Neural crest cell (in vitro differentiated cells): ENCODE measurements at places on chromosomes 3 and 15.

- H3K27ac ChIP-seq, result no peak overlapping the region
- DNase-seq, result no peak
- H3K36me3 ChIP-seq, result no peaks in the 10 kb centered on the region
- peaks cover 12% of the 10 kb centered on the region for H3K4me1 ChIP-seq
Observed at GRCh38 chr15:75049392-75049791, 26.0 kb downstream of the PPCDC start.

DNA sequence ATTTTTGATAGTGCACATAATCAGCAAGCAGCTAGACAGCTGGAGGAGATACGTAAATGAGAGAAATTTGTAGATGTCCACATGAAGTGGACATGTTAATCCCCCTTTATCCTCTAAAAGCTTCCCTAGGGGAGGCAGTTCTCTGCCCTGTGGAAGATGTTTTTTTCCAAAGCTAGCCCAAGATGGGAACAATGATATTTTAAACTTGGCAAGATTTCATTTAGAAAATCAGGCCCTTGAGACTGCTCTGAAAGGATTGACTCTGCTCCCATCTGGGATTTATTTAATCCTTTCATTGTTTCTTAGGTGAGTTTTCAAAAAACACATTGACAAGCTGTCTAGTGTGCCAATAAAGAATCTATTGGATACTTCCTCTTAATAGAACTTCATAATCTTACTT lies 92.0 kb downstream of the SYNPR start:
- no peak for DNase-seq
- no peak overlapping the region for H3K4me3 ChIP-seq
- H3K27ac ChIP-seq, result no peak overlapping the region

- peaks cover 9% of the 10 kb centered on the region for H3K4me1 ChIP-seq
- H3K27me3 ChIP-seq, result no peaks in the 10 kb centered on the region
- no peak overlapping the region for H3K27ac ChIP-seq
- DNase-seq, result no peak
Observed at GRCh38 chr3:29026959-29027358, 253.9 kb upstream of the RBMS3 start.

- no peaks in the 10 kb centered on the region for H3K27me3 ChIP-seq
- DNase-seq, result no peak
- no peak overlapping the region for H3K27ac ChIP-seq
Observed at GRCh38 chr3:33716227-33716626, 1.8 kb downstream of the CLASP2 start.

DNA sequence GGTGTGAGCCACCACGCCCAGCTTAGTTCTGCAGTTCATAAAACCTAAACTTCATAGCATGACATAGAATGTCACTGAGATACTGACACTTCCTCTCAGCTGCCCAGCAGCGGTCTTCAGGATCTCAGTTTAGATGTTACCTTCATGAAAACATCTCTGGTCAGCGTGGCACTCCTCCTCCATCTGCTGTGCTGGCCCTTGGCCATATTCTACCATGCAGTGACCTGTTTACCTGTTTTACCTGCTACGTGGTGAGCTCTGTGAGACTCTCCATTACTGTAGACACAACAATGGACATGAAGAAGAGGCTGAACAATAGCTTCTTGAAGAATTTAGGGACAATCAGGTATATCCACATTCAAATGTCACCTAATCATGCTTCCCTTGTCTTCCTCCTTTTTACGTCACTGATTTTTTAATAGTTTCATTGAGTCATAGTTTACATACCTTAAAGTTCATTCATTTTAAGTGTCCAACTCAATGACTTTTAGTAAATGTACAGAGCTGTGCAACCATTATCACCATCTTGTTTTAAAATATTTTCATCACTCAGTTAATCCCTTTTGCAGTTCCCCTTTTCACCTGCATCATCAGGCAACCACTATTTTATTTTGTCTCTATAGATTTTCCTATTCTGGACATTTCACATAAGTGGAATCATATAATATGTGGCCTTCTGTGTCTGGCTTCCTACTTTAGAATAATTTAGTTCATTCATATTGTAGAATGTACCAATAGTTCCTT lies 32.2 kb upstream of the PTPN23 start:
- no peaks in the 10 kb centered on the region for H3K4me1 ChIP-seq
- no peaks in the 10 kb centered on the region for H3K27me3 ChIP-seq
- H3K36me3 ChIP-seq, result peaks cover 4% of the 10 kb centered on the region
- peak overlapping the region; percentile 73 for H3K27ac ChIP-seq
- H3K4me3 ChIP-seq, result no peak overlapping the region

GRCh38 chr15:71892335-71892734 lies 82.0 kb downstream of the NR2E3 start:
- H3K36me3 ChIP-seq, result peaks cover 13% of the 10 kb centered on the region
- no peak overlapping the region for H3K27ac ChIP-seq
- H3K4me3 ChIP-seq, result no peak overlapping the region
- no peaks in the 10 kb centered on the region for H3K4me1 ChIP-seq

DNA sequence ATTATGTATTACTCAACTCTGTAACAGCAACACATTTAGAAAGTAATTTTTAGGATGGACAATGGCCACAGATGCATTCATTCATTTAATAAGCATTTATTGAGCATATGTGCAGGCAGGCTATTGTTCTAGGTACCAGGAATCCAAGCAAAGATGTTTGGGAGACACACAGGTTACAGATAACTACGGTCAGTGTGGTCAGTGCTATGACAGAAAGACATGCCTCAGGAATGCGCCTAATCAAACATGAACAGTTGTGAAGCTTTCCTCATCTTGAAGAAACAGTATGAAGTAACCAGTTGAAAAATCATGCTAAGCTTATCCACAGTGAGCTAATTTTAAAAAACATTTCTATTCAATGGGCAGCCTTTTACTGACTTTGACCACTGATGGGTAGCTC lies 155.4 kb upstream of the CCDC54 start:
- H3K27me3 ChIP-seq, result no peaks in the 10 kb centered on the region
- H3K36me3 ChIP-seq, result no peaks in the 10 kb centered on the region
- peaks cover 11% of the 10 kb centered on the region for H3K4me1 ChIP-seq
- no peak for DNase-seq
- no peak overlapping the region for H3K27ac ChIP-seq

DNA sequence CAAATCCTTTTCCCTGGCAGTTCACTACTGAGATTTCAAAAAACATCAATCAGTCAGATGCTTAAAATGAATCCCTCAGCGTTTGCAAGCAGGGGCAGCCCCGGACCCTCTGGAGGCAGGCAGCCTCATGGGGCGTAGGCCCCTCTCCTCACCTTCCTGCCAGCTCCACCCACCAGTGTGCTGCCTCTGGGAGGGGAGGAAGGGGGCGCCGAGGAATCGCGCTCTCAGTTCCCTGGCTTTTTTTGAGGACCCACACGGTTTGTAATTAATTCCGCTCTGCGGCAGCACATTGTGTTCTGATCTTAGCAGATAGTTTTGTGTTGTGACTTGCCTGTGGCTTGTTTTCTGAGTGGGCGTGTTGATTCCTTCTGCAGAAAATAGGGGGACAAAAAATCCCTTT lies 159.9 kb downstream of the KLF13 start:
- DNase-seq, result no peak
- H3K4me1 ChIP-seq, result peaks cover 16% of the 10 kb centered on the region
- H3K4me3 ChIP-seq, result no peak overlapping the region
- H3K27me3 ChIP-seq, result peaks cover 48% of the 10 kb centered on the region
- H3K27ac ChIP-seq, result no peak overlapping the region
- H3K36me3 ChIP-seq, result peaks cover 10% of the 10 kb centered on the region

- H3K4me3 ChIP-seq, result no peak overlapping the region
- H3K36me3 ChIP-seq, result no peaks in the 10 kb centered on the region
- H3K4me1 ChIP-seq, result peaks cover 16% of the 10 kb centered on the region
- H3K27me3 ChIP-seq, result no peaks in the 10 kb centered on the region
- no peak for DNase-seq
Observed at GRCh38 chr3:66957367-66957766, 40.7 kb upstream of the KBTBD8 start.

GRCh38 chr15:52518487-52519371 lies 10.0 kb downstream of the MYO5A start:
- no peak overlapping the region for H3K4me3 ChIP-seq
- H3K27me3 ChIP-seq, result no peaks in the 10 kb centered on the region
- no peak for DNase-seq

DNA sequence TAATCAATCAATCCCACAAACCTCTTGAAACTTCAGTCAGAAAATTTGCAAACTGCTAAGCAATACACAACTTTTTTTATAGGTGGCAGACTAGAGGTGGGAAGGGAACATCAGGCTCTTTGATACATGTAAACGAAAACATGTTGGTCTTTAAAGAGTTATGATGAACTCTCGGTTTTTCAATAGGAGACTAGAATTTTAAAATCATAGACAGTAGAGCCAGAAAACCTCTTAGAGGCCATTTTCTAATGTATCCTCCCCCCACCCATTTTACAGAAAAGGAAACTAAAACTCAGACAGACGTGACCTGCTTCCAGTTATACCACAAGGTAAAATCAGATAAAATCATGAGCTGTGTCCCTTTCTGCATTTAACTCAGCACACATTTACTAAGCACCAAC lies 179.1 kb upstream of the LPP start:
- H3K36me3 ChIP-seq, result no peaks in the 10 kb centered on the region
- peaks cover 3% of the 10 kb centered on the region for H3K27me3 ChIP-seq
- no peak overlapping the region for H3K27ac ChIP-seq
- no peak overlapping the region for H3K4me3 ChIP-seq
- DNase-seq, result no peak

- peaks cover 2% of the 10 kb centered on the region for H3K36me3 ChIP-seq
- H3K27me3 ChIP-seq, result no peaks in the 10 kb centered on the region
- H3K4me3 ChIP-seq, result no peak overlapping the region
- peaks cover 5% of the 10 kb centered on the region for H3K4me1 ChIP-seq
Observed at GRCh38 chr3:168070919-168071318, 24.8 kb downstream of the GOLIM4 start.

DNA sequence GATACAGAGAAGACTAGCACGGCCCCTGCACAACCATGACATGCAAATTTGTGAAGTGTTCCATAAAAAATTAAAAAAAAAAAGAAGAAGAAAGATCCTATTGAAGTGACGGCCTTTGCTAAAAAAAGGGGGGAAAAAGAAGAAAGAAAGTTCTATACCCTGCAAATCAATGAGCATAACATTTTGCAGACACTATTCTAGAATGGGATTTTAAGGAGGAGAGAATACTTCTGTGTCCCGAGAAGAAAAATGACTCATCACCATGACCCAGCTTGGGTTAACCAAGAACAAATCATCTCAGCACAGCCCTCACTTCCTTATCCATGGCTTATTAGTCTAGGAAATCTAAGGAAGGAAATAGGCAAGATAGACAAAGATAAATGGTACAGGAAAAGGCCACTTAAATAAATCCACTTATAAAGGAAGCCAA lies 7.4 kb upstream of the SH3BP5 start:
- no peak overlapping the region for H3K27ac ChIP-seq
- no peak for DNase-seq
- no peak overlapping the region for H3K4me3 ChIP-seq
- peaks cover 15% of the 10 kb centered on the region for H3K27me3 ChIP-seq

GRCh38 chr3:89877230-89877629 lies 769.8 kb downstream of the EPHA3 start:
- H3K36me3 ChIP-seq, result no peaks in the 10 kb centered on the region
- no peak overlapping the region for H3K4me3 ChIP-seq
- DNase-seq, result no peak
- no peaks in the 10 kb centered on the region for H3K4me1 ChIP-seq

GRCh38 chr3:195064300-195064931 lies 206.5 kb downstream of the XXYLT1 start:
- H3K36me3 ChIP-seq, result peaks cover 22% of the 10 kb centered on the region
- no peak overlapping the region for H3K4me3 ChIP-seq
- peak overlapping the region; percentile 29 for H3K27ac ChIP-seq

DNA sequence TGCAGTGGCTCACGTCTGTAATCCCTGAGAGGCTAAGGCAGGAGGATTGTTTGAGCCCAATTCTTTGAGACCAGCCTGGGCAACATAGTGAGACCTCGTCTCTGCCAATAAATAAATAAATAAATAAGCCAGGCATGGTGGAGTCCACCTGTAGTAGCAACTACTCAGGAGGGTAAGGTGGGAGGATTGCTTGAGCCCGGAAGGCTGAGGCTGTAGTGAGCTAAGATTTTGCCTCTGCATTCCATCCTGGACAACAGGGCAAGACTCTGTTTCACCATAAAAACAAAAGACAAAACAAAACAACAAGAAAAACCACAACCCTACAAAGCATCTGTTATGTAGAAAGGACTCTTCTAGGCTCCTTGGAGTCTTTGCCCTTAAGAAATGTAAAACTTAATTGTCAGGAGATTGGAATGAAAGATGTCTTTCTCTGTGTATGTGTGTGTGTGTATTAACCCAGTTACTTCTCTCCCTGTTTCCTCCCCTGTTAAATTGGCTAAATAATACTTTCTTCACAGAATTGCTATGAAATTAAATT lies 9.5 kb downstream of the NECTIN3 start:
- H3K27ac ChIP-seq, result no peak overlapping the region
- H3K36me3 ChIP-seq, result no peaks in the 10 kb centered on the region
- no peaks in the 10 kb centered on the region for H3K27me3 ChIP-seq

- H3K4me3 ChIP-seq, result no peak overlapping the region
- H3K36me3 ChIP-seq, result no peaks in the 10 kb centered on the region
- DNase-seq, result no peak
Observed at GRCh38 chr3:42696356-42697288, 6.0 kb downstream of the HHATL start.

DNA sequence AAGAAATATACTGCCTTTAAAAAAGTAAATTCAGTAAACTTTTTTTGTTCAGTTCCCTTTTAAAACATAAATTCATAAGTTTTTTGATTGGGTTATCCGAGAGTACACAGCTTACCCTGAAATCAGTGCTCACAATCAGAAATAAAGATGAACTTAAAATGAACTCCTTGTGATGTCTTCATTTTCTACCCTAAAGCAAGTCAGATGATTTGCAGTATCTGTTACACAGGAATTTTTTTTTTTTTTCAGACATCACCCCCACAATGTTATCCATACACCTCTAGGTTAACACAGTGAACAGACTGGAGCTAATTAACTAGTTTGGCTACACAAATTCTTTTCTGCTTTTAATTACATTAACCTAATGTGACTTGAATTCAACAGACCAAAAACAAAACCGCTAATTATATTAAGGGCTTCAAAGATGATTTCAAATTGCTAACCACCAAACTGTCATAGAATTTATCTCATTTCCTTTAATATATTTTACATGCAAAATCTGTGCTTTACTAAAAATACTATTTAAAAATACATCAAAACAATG lies 1042.0 kb downstream of the ROBO1 start:
- DNase-seq, result no peak
- no peaks in the 10 kb centered on the region for H3K36me3 ChIP-seq
- H3K4me3 ChIP-seq, result no peak overlapping the region
- H3K27me3 ChIP-seq, result no peaks in the 10 kb centered on the region
- no peak overlapping the region for H3K27ac ChIP-seq
- peaks cover 27% of the 10 kb centered on the region for H3K4me1 ChIP-seq

DNA sequence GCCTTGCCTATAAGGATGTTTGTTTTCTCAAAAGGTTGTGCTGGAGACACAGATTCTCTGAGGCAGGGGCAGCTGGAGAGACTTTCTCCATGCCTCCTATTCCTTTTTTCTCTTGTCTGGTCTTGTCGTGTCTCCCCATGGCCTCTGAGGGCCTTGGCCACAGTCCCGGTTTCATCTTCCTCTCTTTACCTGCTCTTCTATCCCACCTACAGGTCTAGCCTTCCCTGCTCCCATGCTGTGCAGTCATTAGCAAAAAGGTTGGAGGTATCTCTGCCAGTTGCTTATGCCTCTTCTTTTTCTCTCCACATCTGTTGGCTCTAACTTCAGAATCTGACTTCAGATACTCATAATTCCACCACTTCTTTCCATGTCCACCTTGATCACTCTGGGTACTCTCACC lies 191.1 kb downstream of the IL20RB start:
- H3K4me3 ChIP-seq, result no peak overlapping the region
- no peaks in the 10 kb centered on the region for H3K36me3 ChIP-seq
- no peak overlapping the region for H3K27ac ChIP-seq
- no peaks in the 10 kb centered on the region for H3K27me3 ChIP-seq
- DNase-seq, result no peak
